ENCODE measurements at places on chromosomes 1 and 21. TPM values are rescaled to one million over a fixed set of nuclear protein-coding genes. Genes with fewer than 3 reads are reported as not detected.

The TMEM240 gene
- 8.3 TPM for total RNA-seq

The JUN gene
- 74.7 TPM for total RNA-seq

The AMY2B gene
- 0.95 TPM for total RNA-seq

The CD101 gene
- total RNA-seq, result 1.8 TPM

The EPHA10 gene
- 7.6 TPM for total RNA-seq

The MATN1 gene
- 0.37 TPM for total RNA-seq

The ATXN7L2 gene
- total RNA-seq, result 5.7 TPM

The XCL2 gene
- total RNA-seq, result not detected

The ST7L gene
- 22.1 TPM for total RNA-seq

The LAD1 gene
- total RNA-seq, result 61.6 TPM

The CENPS gene
- total RNA-seq, result 35.9 TPM

The S100A14 gene
- total RNA-seq, result 411 TPM

The CCT8 gene
- total RNA-seq, result 128 TPM

The OR2M4 gene
- not detected for total RNA-seq

The ANKRD65 gene
- 14.7 TPM for total RNA-seq

The COL24A1 gene
- total RNA-seq, result 0.15 TPM

The CR1L gene
- not detected for total RNA-seq

The RSPO1 gene
- total RNA-seq, result not detected

The ARHGAP29 gene
- 123 TPM for total RNA-seq

The PCSK9 gene
- total RNA-seq, result 60.7 TPM

The RBM11 gene
- total RNA-seq, result 2.4 TPM

The HSD17B7 gene
- 25.7 TPM for total RNA-seq

The CFHR2 gene
- total RNA-seq, result not detected

The CD2 gene
- total RNA-seq, result not detected

The ALX3 gene
- total RNA-seq, result not detected

The HES5 gene
- total RNA-seq, result not detected

The LY9 gene
- total RNA-seq, result 3.0 TPM

The DCLRE1B gene
- 10.1 TPM for total RNA-seq

The S100A7A gene
- not detected for total RNA-seq

The ARHGEF10L gene
- total RNA-seq, result 21.6 TPM

All from PC-9 (cell line).